ENCODE measurements at places on chromosomes 5 and 9.

GRCh38 chr5:116658141-116658540, 83.5 kb upstream of the SEMA6A start:
- DNase-seq: no peak

GRCh38 chr5:110321117-110321516, 405.4 kb downstream of the TMEM232 start:
- no peak for DNase-seq

GRCh38 chr9:7118633-7119032, 360.9 kb downstream of the KDM4C start:
- no peak for DNase-seq

DNA sequence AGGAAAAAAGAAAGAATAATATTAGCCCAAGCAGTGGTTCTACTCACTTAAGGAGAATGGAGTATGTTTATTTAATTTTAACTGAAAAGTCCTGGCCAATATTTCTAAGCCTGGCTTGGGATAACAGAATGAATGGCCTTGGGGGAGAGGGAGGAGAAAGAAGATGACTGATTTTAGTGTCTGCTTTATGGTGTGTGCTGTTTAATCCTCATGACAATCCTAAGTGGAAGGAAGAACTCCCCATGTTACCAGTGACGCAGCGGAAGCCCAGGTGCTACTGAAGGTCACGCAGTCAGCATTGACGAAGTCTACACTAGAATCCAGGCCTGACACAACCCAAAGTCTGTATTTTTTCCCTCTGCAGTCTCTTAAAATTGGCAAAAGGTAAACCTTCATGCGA, 50.5 kb downstream of the PALM2AKAP2 start:
- no peak for DNase-seq

- no peak for DNase-seq
Measured at GRCh38 chr5:129063483-129064113, 31.0 kb upstream of the ISOC1 start.

GRCh38 chr9:124309667-124310084, 51.9 kb downstream of the NEK6 start:
- DNase-seq: no peak

DNA sequence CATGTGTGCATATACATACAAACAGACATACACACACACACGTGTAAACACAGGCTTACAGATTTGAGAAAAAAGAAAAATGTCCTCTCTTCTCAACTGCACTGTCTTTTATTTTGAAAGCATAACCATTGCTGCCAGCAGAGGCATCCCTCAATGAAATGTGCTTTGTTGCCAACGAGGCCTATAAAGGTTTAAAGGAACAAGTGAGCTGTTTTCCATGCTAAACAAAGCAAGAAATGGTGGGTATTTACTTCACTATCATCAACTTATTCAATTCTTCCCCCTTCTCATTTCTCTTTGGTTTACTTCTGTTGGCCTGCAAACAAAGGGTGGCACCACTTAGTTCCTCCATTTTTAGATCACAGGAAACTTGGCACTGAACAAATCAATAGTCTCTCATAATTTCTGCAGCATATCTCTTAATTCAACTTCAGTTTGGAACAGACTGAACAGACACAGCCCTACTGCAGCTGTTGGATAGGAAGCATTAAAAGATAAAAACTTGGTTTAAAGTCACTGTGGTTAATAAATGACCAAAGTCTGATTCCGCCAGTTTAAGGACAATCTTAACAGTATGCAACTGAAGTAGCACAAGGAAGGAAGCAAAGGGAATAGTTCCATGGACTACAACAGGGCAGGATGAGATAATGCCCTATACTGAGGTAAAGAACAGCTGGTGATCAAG, 21.7 kb downstream of the TTC33 start:
- no peak for DNase-seq

DNA sequence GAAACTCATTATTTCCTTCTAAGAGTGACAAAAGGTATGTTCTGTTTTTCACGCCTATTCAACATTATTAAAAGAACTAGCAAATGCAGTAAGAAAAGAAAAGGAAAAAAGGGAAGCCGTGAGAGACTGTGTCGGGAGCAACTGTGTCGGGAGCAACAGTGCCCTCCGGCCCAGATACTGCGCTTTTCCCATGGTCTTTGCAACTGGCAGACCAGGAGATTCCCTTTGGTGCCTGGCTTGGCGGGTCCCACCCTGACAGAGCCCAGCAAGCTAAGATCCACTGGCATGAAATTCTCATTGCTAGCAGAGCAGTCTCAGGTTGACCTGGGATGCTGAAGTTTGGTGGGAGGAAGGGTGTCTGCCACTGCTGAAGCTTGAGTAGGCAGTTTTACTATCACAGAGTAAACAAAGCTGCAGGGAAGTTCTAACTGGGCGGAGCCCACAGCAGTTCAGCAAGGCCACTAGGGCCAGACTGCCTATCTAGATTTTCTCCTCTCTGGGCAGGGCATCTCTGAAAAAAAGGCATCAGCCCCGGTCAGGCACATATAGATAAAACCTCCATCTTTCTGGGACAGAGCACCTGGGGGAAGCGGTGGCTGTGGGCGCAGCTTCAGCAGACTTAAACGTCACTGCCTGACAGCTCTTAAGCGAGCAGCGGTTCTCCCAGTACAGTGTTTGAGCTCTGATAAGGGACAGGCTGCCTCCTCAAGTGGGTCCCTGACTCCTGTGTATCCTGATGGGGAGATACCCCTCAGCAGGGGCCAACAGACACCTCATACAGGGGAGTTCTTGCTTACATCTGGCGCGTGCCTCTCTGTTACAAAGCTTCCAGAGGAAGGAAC, 1237.4 kb upstream of the CDH18 start:
- DNase-seq: no peak

DNA sequence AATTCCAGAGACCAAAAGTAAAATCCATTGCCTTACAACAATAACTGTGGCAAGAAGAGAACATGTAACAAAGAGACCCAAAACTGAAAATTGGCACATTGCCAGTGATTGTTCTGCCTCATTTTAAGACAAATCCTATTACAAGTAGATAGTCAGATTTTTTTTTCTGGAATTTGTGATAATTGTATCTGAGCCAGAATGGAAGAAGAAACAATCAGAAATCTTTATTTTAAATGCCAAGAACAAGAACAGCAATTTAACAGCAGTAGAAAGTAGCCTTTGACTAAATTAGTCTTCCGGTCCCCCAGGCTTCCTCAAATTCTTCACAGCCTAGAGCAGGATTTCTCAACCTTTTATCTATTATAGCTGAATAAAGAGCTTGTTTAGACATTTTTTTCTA, 106.7 kb upstream of the PTPN3 start:
- DNase-seq: no peak

GRCh38 chr5:44652674-44653073, 156.1 kb upstream of the MRPS30 start:
- DNase-seq: no peak

DNA sequence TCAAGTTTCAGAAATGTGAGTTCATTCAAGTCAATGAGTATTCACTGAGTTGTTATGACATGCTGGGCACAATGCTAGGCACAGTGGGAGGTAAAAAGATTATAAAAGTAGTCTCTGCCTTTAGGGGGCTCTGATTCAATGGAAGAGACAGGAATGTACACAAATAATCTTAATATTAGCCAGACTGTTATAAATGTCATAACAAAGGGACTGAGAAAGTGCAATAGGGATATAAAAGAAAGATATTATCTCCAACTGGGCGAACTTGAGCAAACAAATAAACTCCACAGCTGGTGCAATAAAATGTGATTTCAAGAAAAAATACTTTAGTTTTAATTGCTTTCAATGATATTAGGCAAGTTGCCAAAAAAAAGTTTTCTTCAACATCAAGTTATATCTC, 755.2 kb downstream of the BRINP1 start:
- no peak for DNase-seq

- DNase-seq: no peak
Measured at GRCh38 chr5:177325868-177326381, 14.2 kb upstream of the MXD3 start.

DNA sequence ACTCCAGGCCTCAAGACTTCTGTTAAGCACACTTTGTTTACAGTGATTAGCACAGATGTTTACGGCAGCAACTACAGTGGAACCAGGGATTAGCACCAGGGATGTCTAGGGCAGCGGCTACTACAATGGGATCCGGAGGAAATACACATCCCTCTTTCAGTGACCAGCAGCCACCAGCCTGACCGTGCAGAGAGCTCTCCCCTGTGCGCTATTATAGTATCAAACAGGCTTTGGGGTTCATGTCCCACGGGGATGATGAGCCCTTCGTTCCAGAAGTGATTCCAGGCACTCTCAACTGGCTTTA, 21.5 kb downstream of the GFPT2 start:
- no peak for DNase-seq

GRCh38 chr5:73459366-73459765, 10.8 kb upstream of the FOXD1 start:
- no peak for DNase-seq

- no peak for DNase-seq
Measured at GRCh38 chr9:121833061-121833460, 181.6 kb downstream of the DAB2IP start.

DNA sequence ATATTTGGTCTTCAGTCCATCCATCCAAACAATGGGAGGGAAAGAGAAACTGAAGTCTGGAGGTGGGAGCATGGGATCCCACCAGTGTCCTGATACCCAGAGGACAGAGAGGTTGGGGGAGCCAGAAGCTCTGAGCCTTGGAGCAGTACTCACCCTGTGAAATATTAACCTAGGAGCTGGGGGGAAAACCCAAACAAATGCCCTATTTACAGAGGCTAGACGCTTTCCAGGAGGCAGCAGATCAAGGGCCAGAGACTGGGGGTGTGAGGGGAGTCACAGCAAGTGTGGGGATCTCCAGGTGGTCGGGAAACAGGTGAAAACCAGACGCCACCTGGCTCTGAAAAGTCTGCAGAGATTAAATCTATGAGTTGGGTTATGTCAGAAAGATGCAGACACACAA, 6.2 kb downstream of the ZER1 start:
- DNase-seq: no peak

DNA sequence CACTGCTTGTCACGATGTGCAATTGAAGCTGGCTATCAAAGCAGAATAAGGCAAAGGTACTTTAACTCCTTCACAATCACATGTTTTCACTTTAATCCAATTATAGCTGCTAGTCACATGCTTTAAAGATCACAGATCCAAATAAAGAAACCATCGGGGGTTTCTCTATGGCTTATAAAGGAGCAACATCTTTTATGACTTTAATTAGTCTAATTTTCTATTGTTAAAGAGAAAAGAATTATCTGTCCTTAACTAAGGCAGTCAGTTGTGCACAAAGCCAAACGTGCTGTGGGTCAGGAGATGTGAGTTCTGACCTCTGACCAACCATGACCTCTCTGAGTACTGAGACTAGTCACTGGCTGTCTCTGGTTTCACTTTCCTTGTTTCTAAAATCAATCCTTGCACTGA, 561.1 kb downstream of the RAB3C start:
- no peak for DNase-seq

DNA sequence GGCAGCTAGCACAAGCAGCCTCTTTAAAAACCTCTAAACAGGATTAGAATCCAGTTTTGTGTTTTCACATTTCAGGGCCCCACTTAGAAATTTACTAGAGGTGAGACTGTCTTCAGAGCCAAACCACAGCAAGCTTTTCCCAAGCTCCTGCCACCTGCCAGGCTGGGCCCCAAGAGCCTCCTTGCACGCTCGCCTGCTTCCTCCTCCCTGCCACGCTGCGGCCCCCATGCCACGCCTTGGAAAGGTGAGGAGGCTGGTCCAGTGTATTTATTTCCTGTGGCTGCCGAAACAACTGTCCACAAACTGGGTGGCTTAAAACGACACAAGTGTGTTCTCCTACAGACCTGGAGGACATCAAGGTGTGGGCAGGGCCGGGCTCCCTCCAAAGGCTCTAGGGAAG, 43.4 kb downstream of the NKX2-5 start:
- no peak for DNase-seq
